ENCODE measurements at places on chromosomes 11 and 22.

DNA sequence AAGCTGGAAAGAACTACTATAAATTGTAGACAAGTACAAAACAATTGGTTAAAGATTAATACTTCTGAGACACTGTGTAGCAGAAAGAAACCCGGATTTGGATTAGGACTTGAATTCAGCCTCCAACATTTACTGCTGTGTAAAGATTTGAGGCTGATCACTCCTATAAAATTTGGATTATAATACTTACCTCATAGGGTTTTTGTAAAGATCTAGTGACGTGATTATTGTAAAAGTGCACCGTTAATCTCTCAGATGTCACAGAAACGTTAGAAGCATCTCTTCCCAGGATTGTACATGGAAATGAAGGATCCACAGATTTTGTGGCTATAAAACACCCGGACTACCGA, 323 bp upstream of the HIKESHI start:
- no peak for DNase-seq

- no peak for DNase-seq
Measured at GRCh38 chr11:112785719-112786118, 175.5 kb upstream of the NCAM1 start.

GRCh38 chr11:36450110-36450572, 59.9 kb downstream of the TRAF6 start:
- no peak for DNase-seq

DNA sequence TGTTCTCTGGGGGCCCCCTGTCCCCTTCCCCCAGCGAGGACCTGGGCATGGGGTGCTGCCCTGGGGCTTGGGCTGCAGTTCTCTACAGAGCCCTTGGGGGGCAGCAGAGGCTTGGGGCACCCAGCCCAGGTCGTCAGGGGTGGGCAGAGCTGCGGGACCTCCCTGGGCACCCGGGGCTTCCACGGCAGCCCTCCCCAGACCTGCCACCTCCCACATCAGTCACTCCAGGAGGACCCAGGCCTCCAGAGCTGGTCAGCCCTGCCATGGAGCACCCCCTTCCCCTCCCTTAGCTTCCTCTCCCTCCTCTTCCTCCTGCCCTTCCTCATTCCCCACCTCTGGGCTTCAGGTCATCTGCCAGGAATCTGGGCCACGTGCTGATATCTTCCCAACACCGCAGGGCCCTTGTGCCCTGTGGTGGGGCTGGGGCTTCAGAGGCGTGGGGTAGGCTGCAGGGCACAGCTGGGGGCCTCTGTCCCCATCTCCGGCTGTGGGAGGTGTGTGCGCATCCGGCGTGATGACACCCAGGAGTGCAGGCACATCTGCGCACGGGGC, 5.8 kb downstream of the TSPAN4 start:
- peak; percentile 70 for DNase-seq

GRCh38 chr11:85955531-85955930, 100.3 kb downstream of the CCDC83 start:
- no peak for DNase-seq

DNA sequence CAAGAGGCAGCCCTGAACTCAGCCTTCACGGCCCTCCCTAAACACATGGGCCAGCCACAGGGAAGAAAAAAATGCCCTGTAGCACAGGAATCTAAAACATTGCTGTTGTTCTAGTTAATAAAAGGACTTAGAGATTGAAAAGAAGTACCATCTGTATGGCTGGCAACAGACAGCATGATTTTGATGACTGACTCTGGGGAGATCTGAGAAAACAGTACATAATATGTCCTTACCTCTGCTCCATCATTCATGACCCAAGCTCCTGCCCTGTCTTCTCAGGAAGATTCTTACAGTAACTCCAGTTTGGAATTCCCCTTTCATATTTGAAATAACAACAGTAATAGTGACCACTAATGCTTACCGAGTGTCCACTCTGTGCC, 244.2 kb downstream of the ETS1 start:
- no peak for DNase-seq

- no peak for DNase-seq
Measured at GRCh38 chr22:20025401-20026203, 4.7 kb downstream of the TANGO2 start.

- DNase-seq: no peak
Measured at GRCh38 chr11:13016415-13016814, 7.3 kb downstream of the RASSF10 start.

DNA sequence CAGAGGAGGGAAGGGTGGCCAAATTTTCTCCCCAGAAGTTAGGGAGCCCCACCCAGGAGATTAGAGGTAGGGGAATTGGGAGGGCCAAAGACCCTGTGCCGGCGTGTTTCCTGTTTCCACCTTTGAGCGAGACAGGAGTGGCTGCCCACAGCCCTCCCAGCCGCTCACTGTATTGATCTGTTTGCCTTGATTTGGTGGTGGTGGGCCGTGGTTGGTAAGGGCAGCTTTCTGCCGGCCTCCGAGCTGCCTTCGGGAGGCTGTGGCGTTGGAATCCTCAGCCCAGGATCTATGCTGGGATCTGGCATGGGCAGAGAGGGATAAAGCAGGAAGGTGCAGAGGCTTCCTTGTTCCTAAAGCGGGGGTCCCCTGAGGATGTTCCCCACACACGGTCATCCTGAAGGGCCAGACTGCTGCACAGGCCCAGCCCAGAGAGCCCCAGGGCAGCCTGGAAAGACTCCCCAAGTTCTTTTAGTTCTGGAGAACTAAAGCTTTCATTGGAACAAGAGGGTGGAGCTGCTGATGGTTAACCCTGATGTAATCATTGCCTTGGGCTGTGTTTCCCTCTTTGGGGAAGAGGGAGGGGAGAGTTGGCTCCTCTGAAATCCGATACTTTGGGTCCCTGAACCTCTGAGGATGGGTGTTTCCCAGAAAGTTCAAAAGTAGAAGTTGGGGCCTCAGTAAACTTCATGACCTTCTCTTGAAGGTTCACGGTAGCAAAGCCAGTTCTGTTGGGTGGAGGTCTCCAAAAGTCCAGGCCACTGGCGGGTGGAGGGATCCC, 7.2 kb downstream of the FAM83F start:
- no peak for DNase-seq

- DNase-seq: peak; percentile 89
Measured at GRCh38 chr22:19730655-19731360, 7.5 kb downstream of the GP1BB start.

GRCh38 chr22:39296981-39297489, 22.4 kb downstream of the RPL3 start:
- no peak for DNase-seq

DNA sequence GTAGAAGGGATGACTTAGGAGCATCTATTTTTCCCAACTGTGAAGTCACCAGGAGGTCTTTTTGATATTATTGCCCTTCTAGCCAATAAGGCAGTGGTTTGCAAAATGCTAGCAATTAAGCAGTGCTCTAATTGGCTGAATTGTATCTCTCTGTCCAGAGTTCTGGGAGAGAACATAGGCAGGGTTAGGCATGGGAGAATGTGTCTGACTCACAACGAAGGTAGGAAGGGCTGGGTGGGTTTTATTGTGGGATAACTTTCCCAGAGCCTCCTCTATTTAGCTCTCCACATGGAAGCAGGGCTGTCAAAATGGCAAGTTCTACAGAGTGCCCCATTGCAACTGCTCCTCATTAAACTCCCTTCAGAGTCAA, 415.9 kb upstream of the CADM1 start:
- no peak for DNase-seq

DNA sequence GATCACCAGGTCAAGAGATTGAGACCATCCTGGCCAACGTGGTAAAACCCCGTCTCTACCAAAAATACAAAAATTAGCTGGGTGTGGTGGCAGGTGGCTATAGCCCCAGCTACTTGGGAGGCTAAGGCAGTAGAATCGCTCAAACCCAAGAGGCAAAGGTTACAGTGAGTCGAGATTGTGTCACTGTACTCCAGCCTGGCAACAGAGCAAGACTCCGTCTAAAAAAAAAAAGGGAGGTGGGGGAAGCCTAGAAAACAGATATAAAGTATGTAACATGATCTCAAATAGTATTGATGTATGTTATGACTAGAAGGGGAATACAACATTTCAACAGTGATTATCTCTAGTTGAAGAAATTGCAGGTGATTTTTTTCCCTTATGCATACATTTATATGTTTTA, 61.4 kb downstream of the SLC1A2 start:
- no peak for DNase-seq
